ENCODE measurements at places on chromosomes 6 and 20.

GRCh38 chr6:161889324-161889723 lies 615.5 kb upstream of the AGPAT4 start:
- no peak for DNase-seq

GRCh38 chr6:130178692-130179091 lies 44.1 kb downstream of the SAMD3 start:
- no peak for DNase-seq

DNA sequence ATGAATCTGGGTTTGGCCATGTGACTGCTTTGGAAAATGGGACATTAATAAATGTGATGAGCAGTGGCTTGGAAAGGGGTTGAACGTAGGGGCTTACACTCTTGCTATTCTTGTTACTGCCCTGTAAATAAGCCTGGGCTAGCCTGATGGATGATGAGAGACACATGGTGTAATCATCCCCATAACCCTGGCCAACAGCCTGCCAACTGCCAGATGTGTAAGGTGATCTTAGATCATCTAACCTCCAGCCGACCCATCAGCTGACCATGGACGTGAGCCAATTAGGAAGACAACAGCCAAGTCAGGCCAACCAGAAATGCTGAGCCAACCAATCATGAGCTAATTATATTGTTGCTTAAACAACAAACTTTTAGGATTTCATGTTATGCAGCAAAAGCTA lies 25.2 kb downstream of the FBXO30 start:
- no peak for DNase-seq

DNA sequence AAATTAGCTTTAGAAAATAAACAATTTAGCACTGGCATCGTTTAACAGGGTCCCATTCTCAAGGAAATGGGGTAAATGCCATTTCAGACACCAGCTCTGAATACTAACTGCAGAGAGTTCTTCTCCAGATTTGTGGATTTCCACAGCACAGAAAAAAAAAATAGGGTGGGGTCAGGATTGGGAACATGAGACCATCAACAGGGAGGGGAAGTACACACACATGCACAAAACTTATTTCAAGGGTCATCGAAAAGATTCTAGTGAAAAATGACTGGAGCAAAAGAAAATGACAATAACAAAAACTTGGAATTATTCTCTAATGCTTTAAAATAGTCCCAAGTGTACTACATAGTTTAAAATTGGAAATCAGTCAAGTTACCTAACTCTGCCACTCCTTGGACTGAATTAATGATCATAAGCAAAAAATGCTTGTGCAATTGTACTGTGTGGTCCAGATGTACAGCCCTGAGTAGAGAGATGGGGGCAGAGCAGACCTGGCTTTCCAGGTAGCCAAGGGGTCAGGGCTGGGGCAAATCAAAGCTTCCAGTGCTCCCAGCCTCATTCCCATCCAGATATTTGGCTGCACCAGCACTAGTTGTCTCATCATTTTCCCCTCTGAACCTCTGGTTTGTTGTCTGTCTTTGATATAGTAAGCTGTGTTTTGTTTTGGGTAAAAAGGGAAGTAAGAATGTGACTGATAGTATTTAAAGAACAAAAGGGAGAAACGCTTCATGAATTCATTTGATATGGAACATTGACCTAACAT lies 152.4 kb downstream of the SOBP start:
- DNase-seq = no peak

DNA sequence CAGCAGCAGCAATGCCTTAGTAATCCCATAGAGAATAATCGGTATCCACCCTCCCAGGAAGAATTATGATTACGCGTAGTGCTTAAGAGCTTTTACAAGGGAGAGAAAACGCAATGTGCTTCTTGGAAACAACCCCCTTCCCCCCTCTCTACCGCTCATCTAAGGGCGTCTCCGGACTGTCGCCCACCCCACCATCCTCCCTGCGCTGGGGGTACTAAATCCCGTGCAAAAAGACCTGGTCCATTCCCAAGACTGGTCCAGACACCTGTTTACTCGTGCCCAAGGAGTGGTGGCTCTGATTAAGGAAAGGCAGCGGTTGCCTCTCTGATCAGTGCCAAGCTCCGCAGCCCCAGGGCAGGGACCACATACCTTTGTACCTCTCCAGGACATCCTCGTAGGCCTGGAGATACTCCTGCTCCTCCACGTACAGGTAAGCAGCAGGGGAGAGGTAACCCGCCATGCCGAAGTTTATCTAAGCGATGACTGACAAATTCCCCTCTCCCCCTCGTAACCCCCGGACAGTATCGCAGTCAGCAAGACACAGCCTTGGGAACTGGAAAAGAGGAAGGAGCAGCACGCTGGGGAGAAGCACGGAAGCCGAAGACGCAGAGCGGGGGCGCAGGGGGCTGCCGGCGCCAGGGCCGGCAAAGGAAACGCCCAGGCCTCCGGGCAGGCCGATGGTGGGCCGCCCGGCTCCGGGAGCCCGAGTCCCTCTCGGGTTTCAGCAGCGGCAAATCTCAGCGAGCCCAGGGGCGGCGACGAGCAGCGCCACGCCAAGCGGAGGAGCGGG lies 112.0 kb upstream of the BEND6 start:
- DNase-seq = no peak

DNA sequence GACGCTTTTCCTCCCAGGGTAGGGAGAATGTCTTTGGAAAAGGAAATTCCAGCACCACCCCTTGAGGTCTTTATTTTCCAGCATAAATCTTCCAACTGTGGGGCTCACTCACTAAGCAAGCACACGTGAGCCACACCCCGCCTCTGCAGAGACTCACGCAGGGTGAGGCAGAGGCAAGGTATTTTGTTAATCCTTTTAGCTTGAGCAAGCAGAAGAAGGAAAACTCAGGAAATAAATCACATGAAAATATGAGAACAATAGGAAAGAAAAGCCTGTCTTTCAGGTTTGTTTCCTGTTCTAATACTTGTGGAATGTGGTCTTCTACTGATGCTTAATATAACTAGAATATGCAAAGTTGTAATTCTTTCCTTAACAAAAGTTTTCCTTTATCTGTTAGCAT lies 4.1 kb upstream of the PHACTR2 start:
- no peak for DNase-seq

All from NCI-H460 (cell line).